ENCODE measurements at places on chromosomes 4 and X.

DNA sequence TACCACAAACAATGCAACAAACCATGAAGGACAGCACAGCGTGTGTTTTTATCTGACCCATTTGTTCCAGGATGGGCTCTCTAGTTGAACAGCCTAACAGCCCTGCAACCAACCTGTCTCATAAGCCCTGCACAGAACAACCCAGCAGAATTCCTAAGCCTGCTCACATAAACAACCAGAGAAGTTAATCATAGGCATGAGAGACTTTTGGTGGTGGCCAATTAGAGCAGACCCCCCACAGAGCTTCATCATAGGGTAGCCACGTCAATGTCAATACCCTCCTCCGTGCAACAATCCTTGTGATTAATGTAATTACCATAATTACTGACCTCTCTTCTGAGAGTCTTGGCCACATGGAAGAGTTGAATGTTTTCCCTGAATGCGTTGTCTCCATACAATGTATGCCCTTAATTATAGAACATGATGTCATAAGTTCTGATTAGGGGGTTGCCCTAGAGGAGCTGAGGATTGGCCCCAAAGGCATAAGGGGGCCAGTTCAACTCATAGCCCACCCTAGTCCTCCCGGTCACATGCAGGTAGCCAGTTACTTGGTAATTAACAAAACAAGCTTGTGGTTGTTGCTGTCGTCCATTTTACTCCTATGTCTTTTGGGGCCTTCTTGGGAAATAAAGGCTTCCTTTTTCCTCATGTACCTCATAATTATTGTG is 92.7 kb downstream of the SYNPO2 start:
- DNase-seq, result no peak

GRCh38 chrX:40394302-40394701 is 186.5 kb upstream of the ATP6AP2 start:
- no peak for DNase-seq

GRCh38 chrX:18895189-18895951 is 88.5 kb downstream of the PHKA2 start:
- no peak for DNase-seq

GRCh38 chr4:124167602-124168001 is 544.9 kb downstream of the ANKRD50 start:
- no peak for DNase-seq

DNA sequence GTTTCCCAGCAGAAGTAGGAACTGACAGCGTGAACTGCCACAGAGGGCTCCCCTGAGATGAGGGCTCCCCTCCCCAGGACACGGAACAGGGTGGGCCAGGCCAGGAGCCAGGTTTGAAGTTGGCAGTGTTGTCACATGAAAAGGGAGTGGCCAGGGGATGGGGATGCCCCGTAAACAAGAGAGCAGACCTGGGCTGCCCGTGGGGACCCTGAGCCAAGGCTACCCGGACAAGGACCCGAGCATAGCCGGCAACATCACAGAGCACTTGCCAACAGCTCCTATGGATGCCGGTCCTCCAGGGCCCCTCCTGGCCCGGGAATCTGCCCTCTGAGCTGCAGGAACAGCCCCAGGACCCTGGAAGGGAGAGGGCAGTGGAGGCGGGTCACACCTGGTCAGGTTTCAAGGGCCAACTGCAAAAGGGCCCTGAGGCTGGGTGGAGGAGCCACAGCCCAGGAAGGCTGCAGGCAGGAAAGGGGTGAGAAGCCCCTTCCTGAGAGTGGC is 102.1 kb downstream of the CPZ start:
- DNase-seq, result no peak

DNA sequence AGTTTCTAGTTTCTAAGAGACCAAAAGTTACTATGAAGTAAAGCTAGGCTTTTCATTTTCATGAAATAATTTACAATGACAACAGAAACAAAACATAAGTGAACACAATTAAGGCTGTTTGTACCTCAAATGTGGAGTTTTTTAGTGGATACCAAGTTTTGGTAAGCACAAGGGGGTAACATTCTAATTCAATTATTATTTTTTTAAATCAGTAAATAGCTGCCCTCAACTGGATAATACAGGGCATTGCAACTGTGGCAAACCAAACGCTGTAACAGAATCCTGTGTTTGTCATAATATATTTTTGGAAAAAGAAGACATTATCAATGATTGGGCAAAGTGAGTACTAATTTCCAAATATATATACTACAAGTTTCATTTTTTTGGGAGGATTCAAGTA is 150.3 kb downstream of the FBXW7 start:
- no peak for DNase-seq

- no peak for DNase-seq
Measured at GRCh38 chr4:168584321-168584771, 87.5 kb downstream of the PALLD start.

DNA sequence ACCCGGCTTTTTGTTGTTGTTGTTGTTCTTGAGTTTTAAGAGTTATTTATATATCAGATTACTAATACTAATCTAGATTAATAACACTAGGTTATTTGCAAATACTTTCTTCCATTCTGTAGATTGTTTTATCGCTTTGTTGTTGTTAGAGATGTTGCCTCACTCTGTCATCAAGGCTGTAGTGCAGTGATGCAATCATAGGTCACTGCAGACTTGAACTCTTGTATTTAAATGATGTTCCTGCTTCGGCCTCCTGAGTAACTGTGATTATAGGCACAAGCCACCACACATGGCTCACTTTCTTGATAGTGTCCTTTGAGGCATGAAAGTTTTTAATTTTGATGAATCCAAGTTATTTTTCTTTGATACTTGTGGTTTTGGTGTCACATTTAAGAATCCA is 129.0 kb downstream of the VSIG4 start:
- no peak for DNase-seq

DNA sequence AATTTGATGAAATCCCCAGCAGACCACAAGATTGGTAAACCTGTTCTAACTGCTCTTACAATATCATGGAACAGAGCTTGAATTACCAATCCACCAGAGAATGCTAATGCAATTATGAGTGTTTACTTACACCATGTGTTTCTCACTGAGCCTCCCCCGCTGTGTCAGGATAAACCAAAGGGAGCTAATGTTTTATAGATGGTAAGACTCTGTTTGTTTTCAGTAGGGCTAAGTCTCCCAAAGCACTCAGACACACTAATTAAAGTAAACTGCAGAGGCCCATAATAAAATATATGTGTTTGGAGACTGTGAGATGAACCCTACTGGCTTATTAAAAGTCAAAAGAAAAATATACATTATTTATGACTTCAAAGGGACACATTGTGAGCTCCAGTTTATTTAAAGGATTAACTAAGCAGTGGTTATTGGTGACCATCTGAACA is 261.7 kb upstream of the FAM241A start:
- DNase-seq, result no peak

DNA sequence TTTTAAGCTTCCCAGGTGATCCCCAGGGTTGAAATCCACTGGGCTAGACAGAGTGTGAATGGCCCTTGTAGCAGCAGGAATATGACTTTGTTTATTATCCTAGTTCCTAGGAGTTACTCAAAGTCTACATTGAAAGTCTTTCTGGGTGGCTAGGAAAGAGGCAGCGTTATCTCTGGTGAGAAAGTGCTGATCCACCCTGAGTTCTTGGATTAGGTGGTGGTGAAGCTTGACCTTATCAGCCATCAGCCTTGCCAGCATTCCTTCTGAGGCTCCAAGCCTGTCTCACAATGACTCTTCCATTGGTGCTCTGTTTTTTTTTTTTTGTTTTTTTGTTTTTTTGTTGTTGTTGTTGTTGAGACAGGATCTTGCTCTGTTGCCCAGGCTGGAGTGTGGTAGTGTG is 83.1 kb upstream of the CLCN4 start:
- DNase-seq, result no peak

- no peak for DNase-seq
Measured at GRCh38 chr4:182231496-182231895, 11.7 kb upstream of the TENM3 start.

- DNase-seq, result no peak
Measured at GRCh38 chr4:174222266-174222872, 61.1 kb downstream of the FBXO8 start.

- DNase-seq, result no peak
Measured at GRCh38 chrX:154486052-154486395, 391 bp downstream of the UBL4A start.

DNA sequence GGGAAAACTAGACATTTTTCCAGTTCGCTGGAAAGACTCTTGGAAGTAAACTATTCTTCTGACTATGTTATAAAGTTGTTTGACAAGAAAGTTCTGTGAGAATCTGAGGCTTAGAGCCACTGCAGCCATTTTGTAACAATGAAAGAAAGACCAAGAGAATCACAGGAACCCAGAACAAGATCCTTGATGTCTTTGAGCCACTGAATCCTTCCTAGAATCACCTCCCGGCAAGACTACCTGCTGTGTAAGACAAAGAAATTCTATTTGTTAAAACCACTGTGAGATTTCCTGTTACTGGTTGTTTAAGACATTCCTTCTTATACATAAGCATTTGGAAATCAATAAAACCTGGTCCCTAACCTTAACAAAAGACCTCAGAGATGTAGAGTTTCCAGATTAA is 175.7 kb upstream of the RASGEF1B start:
- DNase-seq, result no peak

GRCh38 chrX:44931441-44931973 is 58.5 kb downstream of the KDM6A start:
- DNase-seq, result no peak

- no peak for DNase-seq
Measured at GRCh38 chr4:151439320-151439719, 30.3 kb downstream of the FHIP1A start.

DNA sequence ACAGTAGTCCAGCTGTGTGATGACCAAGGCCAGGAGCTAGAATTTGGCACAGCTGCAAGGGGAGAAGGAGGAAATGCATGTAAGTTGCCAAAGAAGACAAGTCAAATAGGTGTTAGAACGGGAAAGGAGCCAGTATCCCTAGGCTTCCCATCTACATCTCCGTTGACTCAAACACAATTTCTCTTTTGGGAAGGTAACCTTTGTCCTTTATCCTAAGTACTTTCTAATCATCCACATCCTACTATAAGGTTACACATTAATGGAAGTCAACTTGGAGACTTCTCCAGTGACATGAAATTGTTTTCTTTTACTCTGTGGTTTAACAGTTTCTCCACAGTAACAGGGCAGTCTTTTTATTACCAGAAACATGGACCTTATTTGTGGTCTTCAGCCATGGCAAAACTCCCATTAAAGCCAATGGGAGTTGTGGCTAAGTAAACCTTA is 620.0 kb downstream of the ANKRD50 start:
- no peak for DNase-seq

DNA sequence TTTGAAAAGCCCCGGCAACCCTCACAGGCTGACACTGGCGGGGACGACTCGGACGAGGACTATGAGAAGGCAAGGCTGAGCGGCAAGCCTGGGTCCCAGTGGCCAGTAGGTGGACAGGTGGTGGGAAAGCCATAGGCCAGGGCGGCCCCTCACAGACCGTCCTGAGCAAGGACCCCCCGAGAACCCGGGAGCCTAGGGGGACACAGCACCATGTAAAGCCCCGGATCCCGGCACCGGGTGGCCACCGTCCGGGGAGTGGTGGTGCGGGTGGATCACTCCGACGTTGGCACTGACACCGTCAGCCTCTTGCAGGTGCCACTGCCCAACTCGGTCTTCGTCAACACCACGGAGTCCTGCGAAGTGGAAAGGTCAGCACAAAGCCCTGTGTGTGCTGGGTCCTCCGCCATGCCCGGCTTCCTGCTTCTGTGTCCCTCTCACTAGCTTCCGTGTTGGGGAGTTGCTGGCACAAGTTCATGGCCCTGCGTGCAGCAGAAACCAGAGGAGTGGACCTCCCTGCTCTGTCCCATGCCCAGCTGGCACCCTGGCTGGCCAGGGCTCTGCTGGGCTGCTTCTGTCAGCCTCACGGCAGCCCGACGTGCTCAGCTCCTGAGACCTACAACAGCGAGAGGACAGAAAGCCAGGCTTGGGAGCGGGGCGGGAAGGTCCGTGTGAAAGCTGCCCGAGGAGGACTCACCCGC is 11.9 kb upstream of the ADD1 start:
- DNase-seq, result no peak

- DNase-seq, result no peak
Measured at GRCh38 chr4:173802662-173803022, 272.6 kb upstream of the HAND2 start.

- no peak for DNase-seq
Measured at GRCh38 chrX:55908661-55909212, 191.2 kb downstream of the RRAGB start.

- no peak for DNase-seq
Measured at GRCh38 chr4:41346306-41347061, 89.8 kb downstream of the UCHL1 start.

- no peak for DNase-seq
Measured at GRCh38 chr4:21765810-21766407, 182.7 kb downstream of the KCNIP4 start.

- no peak for DNase-seq
Measured at GRCh38 chrX:154476821-154477220, 2.3 kb downstream of the LAGE3 start.

- DNase-seq, result no peak
Measured at GRCh38 chr4:181952478-181952877, 290.7 kb upstream of the TENM3 start.

DNA sequence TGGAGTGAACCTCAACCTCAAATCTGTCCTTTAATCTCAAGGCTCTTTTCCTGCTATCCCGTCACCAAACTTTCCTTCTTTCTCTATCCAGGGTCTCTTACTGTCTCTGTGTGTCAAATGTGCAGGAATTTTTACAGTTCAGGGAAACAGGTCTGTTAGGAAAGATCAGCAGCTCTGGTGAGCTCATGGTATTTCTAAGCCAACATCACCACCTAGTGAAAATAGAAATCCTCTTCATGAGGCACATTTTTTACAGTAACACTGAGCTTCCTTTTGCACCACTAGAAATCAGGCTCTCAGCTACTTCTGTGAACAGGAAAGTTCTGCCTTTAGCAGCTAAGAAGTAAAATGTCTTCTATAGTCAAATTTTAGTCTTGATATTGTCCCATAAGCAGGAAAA is 39.6 kb downstream of the NUDT11 start:
- DNase-seq, result no peak

GRCh38 chr4:146633471-146633800 is 5.3 kb upstream of the POU4F2 start:
- DNase-seq, result no peak

DNA sequence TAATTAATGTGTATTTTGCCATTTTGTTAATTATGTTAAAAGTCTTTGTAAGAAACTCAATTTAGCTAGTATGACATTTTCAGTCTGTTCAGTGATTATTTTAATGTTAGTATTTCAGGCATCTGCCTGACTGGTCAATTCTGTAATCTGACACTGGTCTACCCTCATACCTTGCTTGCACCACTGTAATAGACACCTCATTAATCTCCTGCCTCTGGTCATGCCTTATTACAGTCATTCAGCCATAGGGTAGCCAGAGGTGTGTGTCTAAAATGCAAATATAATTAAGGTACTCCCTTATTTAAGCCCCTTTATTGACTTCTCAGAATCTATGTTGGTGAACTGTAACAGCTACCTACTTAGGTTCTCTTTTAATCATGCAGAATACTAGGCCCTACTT is 861.1 kb upstream of the IGFBP7 start:
- DNase-seq, result no peak

DNA sequence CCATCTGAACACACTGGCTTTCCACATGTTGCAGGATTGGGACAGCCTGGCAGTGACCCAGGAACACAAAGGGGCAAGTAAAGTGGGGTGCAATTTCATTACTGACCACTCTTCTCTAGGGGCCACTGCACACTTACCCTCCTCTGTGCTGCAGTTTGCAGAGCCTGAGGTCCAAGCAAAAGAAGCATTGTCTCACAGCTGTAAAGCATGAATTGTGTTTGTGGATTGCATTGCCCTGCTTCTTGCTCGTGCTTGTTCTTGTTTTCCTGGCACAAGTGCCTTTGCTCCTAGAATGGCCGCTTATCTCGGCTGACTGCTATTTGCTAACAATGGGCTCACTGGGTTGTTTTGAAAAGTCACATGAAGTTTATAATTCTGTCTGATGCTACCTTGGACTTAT is 209.1 kb upstream of the JADE1 start:
- no peak for DNase-seq

GRCh38 chrX:103953353-103953752 is 9.1 kb upstream of the TMSB15B start:
- DNase-seq, result no peak
